ENCODE measurements at places on chromosomes 12 and 14.

DNA sequence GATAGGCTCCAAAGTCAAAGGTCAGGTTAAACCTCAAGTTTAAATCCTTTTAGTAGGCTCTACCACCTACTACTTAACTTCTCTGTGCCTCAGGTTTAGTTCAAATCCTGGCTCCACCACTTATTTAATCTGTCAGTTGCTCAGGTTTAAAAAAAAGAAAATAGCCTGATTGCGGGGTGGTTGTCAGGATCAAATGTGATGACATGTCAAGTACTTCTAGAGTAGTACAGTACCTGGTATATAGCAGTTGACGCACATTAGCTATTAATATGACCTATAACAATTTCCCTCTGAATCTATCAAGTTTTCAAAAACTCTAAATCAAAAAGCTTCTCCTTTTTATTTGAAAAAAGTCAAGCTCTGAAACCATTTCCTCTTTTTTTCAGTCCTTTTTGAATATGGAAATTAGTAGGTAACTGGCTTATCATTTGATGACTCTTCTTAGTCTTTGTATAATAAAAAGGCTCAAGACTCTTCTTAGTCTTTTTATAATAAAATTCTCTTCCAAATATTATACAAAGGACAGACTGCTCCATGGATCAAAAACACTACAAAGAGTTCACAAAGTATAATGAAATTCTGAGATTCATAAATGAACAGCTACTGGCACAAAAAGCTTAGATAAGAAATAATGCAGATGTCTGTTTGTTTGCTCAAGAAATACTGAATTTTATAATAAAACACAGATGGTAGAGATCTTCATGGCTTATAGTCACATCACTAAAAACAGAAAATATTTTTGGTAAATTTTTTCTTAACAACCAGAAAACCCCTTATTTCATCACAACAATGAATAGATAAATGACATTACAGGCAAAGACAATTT lies 5.0 kb downstream of the OSBPL8 start:
- DNase-seq = no peak

GRCh38 chr12:28060871-28061270 lies 88.3 kb upstream of the PTHLH start:
- DNase-seq = no peak

- no peak for DNase-seq
These were observed 13.1 kb downstream of the CBLN3 start for GRCh38 chr14:24416254-24416931.

- DNase-seq = no peak
These were observed 20.3 kb upstream of the EIF5 start for GRCh38 chr14:103313704-103314103.

DNA sequence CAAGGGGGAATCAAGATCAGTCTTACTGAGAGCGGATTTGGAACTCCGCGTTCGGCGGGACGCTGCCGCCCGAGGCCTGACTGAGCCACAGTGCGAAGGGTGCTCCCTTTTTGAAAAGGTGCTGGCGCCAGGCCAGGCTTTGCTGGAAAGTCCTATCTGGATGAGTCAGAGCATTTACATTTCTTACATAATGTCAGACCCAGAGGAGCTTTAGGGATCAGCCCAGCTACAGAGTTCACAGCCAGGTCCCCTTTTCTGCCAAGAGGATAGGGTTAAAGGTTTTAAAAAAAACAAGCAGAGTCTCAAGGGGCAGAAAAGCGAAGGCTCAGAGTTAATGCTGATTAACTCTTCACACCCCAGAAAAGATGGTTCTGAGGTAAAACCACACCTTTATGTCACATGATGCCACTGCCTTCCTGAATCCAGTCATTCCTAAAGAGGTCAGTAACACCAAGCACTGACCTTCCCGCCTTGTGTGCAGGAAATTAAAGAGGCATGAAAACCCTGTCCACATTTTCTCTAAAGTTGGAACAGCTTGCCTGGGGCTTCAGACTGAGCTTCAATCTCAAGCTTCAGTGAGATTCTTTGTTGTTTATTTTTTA lies 11.7 kb upstream of the FBXL14 start:
- no peak for DNase-seq

- DNase-seq = no peak
These were observed 24.5 kb downstream of the PDZRN4 start for GRCh38 chr12:41212625-41213024.

Measured in stimulated activated CD8-positive, alpha-beta memory T cell treated with anti-CD3 and anti-CD28 coated beads, Interleukin-2, amount 100 ng/mL, for 1 hour (primary cell).